SJSA1 (cell line): ENCODE measurements at places on chromosomes 11 and 22. TPM values are rescaled to one million over a fixed set of nuclear protein-coding genes. Genes with fewer than 3 reads are reported as not detected.

Gene GLYATL1
- 0.09 and 0.39 TPM in 2 replicates for total RNA-seq

Gene VSIG10L2
- total RNA-seq = not detected in 2 replicates

Gene C11orf97
- total RNA-seq = not detected in 2 replicates

Gene MS4A15
- not detected in 2 replicates for total RNA-seq

Gene MIAT
- under 0.01 and 0.11 TPM in 2 replicates for total RNA-seq

Gene ASRGL1
- total RNA-seq = 0.81 and 4.8 TPM in 2 replicates

Gene APOA1
- 0.72 TPM in 1 of 2 replicates, not detected in the other for total RNA-seq

Gene MRGPRF
- total RNA-seq = 25.8 and 27.4 TPM in 2 replicates
